Upper lobe of left lung (tissue), 6 donors: ENCODE measurements at places on chromosomes 1 and 21. TPM values are rescaled to one million over a fixed set of nuclear protein-coding genes. Genes with fewer than 3 reads are reported as not detected.

DNA sequence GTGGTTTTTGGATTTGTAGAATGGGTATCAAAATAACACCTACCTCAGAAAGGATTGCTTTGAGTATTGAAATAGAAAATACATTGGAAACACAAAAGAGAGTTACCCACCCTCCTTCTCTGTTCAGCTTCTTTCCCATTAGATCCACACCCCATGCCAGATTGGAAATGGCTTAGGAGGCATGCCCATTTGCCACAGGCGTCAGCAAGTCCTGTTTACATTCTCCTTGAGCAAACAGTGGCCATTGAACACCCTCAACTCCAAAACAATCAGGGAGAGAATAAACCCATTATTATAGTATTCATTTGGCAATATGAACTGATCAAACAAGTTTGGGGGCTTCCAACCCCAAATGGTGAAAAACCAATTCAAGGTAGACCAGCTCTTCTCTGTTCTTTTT is 2.4 kb downstream of the ELAPOR1 start:
- no peak for DNase-seq

GRCh38 chr1:235775246-235775860 is 91.4 kb downstream of the LYST start:
- DNase-seq: no peak

DNA sequence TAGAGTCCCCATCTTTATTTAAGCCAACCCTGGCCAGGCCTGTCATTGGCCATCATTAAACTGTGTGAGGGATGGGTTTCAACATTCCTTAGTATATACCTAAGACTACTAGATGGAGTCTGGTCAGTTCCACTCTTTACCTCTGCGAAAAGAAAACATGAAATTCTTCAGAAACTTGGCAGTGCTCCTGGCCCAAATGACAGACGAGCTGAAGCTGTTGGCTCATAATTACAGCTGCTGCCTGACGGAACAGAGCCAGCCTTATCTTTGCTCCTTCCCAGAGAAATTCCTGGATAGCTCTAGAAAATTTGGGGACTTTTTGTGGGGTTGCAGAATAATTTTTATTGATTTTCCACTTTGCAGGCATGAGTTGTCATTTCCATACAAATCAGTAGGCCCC is 30.4 kb downstream of the NPHS2 start:
- no peak for DNase-seq

Gene TNFRSF14
- total RNA-seq: 239 TPM

Gene C8A
- not detected for total RNA-seq
